ENCODE measurements at places on chromosomes 4 and X.

DNA sequence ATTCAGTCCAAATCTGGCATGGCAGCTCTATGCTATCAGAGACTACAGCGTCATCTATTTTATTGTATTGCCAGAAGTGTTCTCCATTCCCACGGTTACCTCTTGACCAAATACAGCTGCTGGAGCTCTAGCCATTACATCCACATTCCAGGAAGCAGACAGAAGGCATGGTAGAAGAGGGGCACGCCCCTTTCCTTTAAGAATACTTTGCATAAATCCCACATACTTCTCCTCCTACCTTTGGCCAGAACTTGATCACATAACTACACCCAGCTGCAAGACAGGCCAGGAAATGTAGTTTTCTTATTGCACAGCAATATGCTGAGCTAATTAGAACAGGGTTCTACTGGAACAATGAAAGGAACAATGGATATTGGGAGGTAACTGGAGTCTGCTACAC, 14.9 kb downstream of the SLC9A7 start:
- DNase-seq: no peak

DNA sequence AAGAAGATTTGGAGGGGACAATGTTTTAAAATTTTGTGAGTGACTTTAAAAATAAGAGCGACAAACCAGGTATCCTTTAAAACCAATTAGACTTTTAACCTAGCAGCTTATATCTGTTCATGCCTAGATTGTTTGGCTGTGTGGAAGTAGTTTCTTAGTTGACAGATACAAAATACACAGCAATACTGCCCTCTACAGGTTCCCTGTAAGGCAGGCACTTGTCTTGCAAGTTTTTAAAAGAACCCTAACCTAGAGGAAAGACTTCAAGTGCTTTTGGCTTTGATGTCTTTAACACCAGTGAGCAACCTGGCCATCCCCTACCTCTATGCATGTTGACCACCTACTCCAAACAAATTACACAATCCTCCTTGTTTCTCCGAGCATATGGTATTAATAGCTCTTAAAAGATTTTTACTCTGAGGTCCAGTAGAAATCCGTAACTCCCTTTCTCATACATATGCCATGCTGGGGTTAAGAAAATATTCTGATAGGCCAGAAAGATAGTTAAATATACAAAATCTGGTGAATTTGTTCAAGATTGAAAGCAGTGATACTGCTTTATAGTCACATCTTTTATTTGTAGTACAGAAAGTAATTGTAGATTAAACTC, 273.0 kb downstream of the ARHGAP24 start:
- peak; percentile 44 for DNase-seq

DNA sequence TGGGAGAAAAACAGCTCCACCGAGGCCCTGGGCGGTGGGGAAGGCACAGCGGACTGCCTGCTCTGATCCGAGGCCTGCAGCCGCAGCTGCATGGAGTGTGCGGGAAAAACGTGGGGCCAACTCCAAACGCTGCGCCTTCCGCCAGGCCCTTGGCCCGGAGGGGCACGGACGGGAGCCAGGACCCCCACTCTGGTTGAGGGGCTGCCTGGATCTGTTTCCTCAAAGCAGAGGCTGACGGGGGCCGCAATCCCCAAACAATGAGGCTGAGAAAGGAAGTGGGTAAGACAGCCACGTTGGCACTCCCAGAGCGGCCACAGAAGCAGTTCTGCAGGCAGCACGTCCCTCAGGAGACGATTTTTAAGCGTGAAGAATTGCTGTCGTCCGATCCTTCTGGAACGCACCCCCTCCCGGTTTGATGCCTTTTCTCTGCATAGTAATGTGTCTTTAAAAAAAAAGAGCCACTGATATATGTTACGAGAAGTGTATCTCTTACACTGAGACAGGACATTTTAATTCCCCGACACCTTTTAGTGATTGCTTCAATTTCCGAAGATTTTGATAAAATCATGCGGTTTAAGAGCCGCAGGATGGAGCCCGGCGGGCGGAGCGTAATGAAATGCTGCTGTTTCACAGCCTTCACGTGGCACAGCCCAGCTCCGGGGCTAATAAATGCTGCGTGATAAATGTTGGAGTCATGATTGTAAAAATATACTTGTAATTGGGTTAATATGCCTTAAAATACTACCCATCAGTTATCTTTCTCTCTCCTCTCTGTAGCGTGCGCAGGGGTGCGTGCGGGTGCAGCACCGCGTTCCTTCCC, 85.7 kb downstream of the FAM53A start:
- no peak for DNase-seq

DNA sequence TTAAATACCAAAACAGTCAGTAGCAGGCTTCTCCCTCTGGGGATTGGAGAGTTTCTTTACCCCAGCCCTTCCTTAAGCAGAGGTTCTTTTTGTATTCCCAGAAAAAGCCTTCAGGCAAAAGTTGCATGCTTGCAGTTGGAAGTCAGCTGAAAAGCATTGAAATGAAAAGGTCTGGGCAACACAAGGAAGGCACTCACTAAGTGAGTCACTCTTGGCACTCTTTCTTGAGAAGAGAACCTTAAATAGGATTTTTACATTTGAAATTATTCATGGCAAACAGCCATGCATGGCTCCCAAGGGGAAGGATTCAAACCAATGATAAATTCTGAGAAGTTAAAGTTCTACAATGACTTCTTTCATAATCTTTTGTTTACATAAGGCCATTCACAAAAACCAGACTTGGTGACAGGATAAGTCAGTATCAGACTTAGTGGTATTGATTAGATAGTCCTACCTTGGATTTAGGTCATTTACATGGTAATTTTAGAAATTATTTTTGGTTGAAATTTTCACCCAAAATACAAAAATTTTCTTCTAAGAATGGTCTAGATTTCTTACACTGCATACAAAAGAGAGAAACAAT, 2068.9 kb downstream of the PCDH7 start:
- DNase-seq: no peak

DNA sequence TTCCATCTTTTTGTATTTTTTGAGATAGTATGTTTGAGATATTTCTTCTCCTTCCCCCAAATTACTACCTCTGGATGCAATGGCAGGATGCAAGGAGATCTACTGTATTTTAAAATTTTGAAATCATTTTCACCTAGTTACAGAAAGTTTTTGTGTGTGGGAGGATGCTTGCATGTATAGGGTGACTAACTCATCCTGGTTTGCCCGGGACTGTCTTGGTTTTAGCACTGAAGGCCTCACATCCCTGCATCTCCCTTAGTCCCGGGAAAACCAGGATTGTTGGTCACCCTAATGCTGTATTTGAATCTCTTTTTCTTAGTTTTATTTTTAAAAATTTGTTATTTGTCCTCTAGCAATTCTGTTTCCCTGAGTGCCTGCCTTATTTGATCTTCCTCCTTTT, 12.1 kb downstream of the SUPT20HL2 start:
- no peak for DNase-seq

GRCh38 chr4:1976416-1977352, 32.1 kb downstream of the NELFA start:
- DNase-seq: no peak

- no peak for DNase-seq
These were observed 314.5 kb upstream of the RASGEF1B start for GRCh38 chr4:81786063-81786763.

DNA sequence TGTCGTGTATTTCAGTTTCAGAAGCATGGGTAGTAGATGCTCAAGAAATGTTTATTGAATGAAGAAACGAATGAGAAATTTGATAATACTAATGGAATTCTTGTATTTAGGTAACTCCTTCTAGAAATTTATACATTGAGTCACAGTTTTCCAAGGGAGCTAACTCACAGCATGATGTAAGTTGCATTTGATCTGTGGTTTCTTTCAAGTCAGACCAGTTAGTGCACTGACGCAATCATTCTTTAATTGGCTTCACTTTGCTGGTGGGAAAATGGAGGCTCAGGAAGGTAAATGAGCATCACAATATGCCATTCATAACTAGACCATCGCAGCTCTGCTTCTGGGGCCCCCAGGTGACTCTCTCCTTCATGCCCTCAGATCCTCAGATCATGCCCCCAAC, 17.3 kb upstream of the CWH43 start:
- DNase-seq: no peak

DNA sequence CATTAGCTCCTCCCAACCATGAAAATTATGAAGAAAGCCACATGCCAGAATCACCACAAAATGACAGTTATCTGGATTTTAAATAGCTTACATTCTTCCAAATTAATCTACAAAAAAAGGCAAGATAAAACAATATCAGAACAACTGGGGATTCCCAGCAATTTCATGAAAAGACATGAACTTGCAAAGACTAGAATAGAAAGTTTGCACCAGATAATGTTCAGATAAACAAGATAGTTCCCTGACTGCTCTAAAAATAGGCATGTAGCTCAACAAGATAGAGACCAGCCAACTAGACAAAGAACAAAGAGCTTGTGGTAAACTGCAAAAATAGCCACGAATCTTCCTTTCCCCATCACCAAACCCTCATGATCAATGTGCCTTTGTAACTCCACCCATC, 30.3 kb upstream of the DDX53 start:
- DNase-seq: no peak

DNA sequence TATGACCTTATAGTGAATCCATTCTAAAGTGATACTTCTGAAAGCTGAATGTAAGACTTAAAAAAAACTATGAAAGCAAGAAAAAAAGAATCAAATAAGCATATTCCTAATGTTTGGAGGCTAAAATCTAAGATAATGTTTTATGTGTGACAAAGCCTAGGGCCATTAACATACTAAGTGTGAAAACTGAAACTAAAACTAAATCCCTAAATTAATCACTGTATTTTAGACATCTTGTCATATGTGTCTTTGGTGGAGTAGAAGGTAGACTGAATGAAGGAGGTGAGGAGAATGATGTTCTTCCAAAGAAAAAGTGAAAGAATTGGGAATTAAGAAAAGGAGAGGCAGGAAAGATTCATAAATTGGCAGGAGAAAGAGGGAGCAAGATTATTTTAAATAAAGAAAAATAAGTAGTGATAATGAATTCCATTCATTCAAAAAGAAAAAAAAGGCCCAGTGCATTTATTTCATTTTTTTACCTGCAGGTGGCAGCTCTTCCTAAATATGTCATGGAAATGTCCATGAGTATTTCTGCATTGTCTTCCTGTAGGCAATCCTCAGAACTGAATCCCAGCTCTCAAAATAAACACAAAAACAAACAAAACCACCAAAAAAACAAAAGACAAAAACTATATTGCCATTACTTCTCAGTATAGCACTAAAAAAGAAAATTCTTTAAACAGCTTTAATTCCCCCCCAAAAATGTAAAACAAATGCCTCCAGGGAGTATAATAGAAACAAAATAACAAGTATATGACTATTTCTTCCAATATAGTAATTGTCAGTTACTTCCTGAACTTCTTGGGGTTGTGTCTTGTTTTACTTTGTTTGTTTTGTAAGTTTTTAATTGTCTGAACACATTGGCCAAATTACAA, 17.0 kb upstream of the AP1AR start:
- peak; percentile 56 for DNase-seq

DNA sequence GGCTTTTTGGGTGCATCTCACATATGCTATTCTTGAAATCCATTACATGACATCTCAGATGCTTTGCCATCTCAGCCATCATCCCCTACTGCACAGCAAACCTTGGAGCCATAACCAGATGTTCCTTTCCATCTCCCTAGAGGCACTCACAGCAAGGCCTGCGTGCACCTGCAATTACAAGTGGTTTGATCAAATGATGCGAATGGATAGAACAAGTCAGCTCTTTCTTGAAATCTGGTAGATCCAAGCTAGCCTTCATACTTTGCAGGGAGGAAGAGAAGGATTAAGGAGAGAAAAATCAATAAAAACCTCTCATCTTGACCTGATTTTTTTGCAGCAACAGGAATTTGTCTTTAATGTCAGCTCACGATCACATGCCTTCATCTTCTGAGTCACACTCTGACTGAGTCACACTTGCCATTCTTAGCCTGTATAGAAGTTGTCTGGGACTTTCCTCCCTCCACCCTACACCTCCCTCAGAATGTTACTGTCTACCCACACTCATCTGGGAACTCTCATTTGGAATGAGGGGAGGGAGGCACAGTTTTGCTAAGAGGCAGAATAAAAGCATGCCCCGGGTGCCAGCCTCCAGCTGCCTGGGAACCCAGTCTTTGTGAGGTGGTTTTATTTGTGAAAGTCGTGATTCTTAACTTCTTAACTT, 11.9 kb upstream of the TRIML1 start:
- no peak for DNase-seq

DNA sequence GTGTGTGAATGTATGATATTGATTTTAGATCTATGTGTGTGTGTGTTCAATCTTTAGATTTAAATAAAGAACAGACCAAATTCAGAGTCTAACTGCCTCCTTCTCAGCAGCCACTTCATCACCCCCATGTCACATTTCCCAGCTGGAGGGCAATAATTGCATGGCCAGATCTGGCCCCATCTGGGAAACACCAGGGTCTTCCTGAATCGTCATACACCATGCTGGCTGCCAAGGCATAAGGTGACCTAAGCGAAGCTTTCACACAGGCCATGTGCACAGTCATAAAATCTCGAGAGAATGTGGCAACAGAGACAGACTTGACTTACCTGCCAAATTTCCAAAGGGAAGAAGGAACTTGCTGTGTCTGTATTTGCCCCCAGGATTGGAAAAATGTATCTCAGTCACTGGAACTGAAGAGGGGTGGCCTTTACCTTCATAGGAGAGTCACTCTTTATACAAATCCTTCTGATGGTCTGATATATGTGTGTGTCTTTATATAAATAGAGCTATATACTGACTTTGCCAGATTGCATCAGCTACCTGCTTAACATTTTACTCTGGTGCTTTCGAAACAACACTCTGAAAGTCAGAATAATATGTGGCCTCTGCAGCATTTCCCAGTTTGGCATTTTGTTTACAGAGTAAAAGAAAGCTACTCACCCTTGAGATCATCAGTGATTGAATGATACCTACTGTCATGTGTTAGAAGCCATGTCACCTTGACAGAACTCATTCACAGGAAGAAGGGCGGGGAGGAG, at the start of gene PLAC1:
TSS of gene PLAC1 (minus strand) at position 470 of the 758 bp plus-strand sequence. CDS start 91,789 bp downstream, outside the sequence.
- DNase-seq: no peak

DNA sequence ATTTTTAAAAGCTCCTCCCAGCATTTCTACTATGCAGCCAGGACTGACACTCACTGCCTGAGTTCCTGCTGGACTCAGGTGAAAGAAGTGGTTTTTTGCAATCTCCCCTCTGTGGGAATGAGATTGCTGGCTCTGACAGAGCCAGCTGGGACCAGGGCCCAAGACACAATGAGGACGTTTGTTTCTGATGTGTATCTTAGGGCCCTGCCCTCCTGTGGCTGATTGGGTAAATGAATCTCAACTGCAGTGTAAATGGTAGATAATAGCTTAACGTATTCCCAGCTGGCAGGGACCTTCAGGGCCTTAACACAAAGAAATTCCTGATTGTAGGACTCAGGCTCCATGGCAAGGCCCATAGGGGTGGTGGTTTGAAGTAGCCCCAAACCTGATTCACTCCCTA, 85.8 kb upstream of the PRPS1 start:
- DNase-seq: peak; percentile 19
